ENCODE measurements at places on chromosomes 7 and 10. TPM values are rescaled to one million over a fixed set of nuclear protein-coding genes. Genes with fewer than 3 reads are reported as not detected.

AS3MT gene
- 0.46 TPM for total RNA-seq

OIT3 gene
- total RNA-seq = not detected

NPTX2 gene
- total RNA-seq = not detected

STRIP2 gene
- total RNA-seq = 0.35 TPM

ATG9B gene
- total RNA-seq = 2.3 TPM

GRCh38 chr7:100582650-100583049 is 3.3 kb downstream of the LRCH4 start:
- H3K4me3 ChIP-seq = peak overlapping the region; percentile 93
- H3K27me3 ChIP-seq = no peaks in the 10 kb centered on the region
- H3K36me3 ChIP-seq = peaks cover 15% of the 10 kb centered on the region
- H3K27ac ChIP-seq = peak overlapping the region; percentile 96
- H3K4me1 ChIP-seq = peaks cover 38% of the 10 kb centered on the region

DNA sequence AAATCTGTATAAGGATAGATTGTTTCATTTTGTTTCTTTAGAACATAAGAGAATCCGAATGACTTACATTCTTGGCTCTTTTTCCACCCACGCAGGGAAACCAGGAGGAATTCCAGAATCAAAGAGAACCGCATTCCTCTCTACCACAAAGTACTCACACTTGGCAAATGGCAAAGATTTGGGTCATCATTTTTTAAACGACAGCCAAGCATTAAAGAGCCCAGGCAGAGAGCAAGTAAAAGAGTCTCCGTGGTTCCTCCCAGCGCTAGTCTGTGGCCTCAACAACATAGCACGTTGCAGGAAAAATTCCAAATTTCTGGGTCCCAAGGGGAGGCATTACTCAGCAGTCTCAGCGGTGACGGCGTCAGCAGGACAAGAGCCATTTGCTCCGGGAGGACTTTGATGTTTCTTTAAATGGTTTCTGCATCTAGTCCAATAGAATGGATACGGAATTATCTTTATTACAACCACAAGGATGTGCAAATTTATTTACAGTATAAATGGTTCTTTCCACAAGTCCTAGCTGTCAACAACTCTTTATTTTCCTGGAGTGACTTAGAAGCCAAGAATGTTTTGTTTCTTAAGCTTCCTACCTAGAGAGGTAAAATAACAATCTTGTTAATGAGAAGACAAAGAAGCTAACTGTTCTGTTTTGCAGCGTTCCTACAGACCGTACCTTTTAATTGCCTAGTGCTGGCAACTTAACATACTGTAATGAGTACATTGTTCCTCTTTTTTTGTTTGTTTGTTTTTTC is 232.5 kb downstream of the SKIDA1 start:
- DNase-seq = no peak
- H3K27ac ChIP-seq = no peak overlapping the region
- no peak overlapping the region for H3K4me3 ChIP-seq
- no peaks in the 10 kb centered on the region for H3K36me3 ChIP-seq

- H3K4me3 ChIP-seq = peak overlapping the region; percentile 84
- no peak for DNase-seq
- H3K27ac ChIP-seq = peak overlapping the region; percentile 81
- peaks cover 52% of the 10 kb centered on the region for H3K36me3 ChIP-seq
Measured at GRCh38 chr7:131105294-131105798, 222.3 kb upstream of the MKLN1 start.

GRCh38 chr7:133275446-133276095 is 22.7 kb downstream of the EXOC4 start:
- DNase-seq = no peak
- no peak overlapping the region for H3K27ac ChIP-seq
- no peaks in the 10 kb centered on the region for H3K4me1 ChIP-seq
- peaks cover 45% of the 10 kb centered on the region for H3K36me3 ChIP-seq
- no peak overlapping the region for H3K4me3 ChIP-seq
- H3K27me3 ChIP-seq = no peaks in the 10 kb centered on the region

GRCh38 chr7:149469806-149470205 is 8.9 kb upstream of the ZNF777 start:
- no peaks in the 10 kb centered on the region for H3K4me1 ChIP-seq
- peaks cover 37% of the 10 kb centered on the region for H3K36me3 ChIP-seq
- peaks cover 2% of the 10 kb centered on the region for H3K27me3 ChIP-seq
- DNase-seq = no peak
- H3K27ac ChIP-seq = no peak overlapping the region
- no peak overlapping the region for H3K4me3 ChIP-seq

GRCh38 chr7:24731313-24731712 is 26.0 kb downstream of the GSDME start:
- DNase-seq = no peak
- H3K4me1 ChIP-seq = peaks cover 19% of the 10 kb centered on the region
- H3K27me3 ChIP-seq = peaks cover 6% of the 10 kb centered on the region

GRCh38 chr7:52017802-52018679 is 701.4 kb upstream of the COBL start:
- H3K27me3 ChIP-seq = no peaks in the 10 kb centered on the region
- no peaks in the 10 kb centered on the region for H3K4me1 ChIP-seq
- no peak overlapping the region for H3K4me3 ChIP-seq
- no peaks in the 10 kb centered on the region for H3K36me3 ChIP-seq
- DNase-seq = no peak
- no peak overlapping the region for H3K27ac ChIP-seq

- H3K36me3 ChIP-seq = no peaks in the 10 kb centered on the region
- H3K27me3 ChIP-seq = peaks cover 11% of the 10 kb centered on the region
- H3K4me1 ChIP-seq = peaks cover 2% of the 10 kb centered on the region
- no peak overlapping the region for H3K27ac ChIP-seq
Measured at GRCh38 chr7:149794661-149795060, 21.3 kb upstream of the ZNF467 start.

- no peaks in the 10 kb centered on the region for H3K36me3 ChIP-seq
- H3K4me1 ChIP-seq = no peaks in the 10 kb centered on the region
- no peak overlapping the region for H3K27ac ChIP-seq
- DNase-seq = no peak
- no peak overlapping the region for H3K4me3 ChIP-seq
- no peaks in the 10 kb centered on the region for H3K27me3 ChIP-seq
Measured at GRCh38 chr7:71477441-71477840, 345.5 kb downstream of the GALNT17 start.

GRCh38 chr10:127408733-127409132 is 140.4 kb upstream of the NPS start:
- H3K4me1 ChIP-seq = no peaks in the 10 kb centered on the region
- DNase-seq = no peak
- no peak overlapping the region for H3K4me3 ChIP-seq
- no peaks in the 10 kb centered on the region for H3K36me3 ChIP-seq
- H3K27me3 ChIP-seq = no peaks in the 10 kb centered on the region

- no peak overlapping the region for H3K27ac ChIP-seq
- H3K36me3 ChIP-seq = no peaks in the 10 kb centered on the region
- no peaks in the 10 kb centered on the region for H3K27me3 ChIP-seq
- H3K4me3 ChIP-seq = no peak overlapping the region
Measured at GRCh38 chr7:77217474-77218185, 18.0 kb upstream of the FGL2 start.

DNA sequence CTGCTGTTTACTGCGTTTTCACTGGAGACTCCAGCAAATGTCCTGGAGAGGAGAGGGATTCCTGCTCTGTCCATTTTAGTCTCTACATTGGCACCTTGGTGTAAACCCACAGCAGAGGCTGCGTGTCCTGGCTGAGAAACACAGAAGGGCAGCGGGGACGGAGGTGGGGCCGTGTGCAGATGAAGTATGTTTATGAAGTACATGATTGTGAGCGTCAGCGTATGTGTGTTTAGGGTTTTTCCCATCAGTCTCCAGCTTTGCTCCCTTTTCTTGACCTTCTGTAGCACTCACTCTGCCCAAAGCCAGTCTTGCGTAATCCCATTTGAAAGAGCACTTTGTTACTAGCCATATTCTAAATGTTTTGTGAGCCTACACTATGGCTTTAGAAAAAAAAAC is 750.7 kb upstream of the SORCS1 start:
- no peaks in the 10 kb centered on the region for H3K36me3 ChIP-seq
- DNase-seq = no peak
- H3K4me1 ChIP-seq = no peaks in the 10 kb centered on the region
- H3K27ac ChIP-seq = no peak overlapping the region
- no peak overlapping the region for H3K4me3 ChIP-seq
- H3K27me3 ChIP-seq = peaks cover 14% of the 10 kb centered on the region

DNA sequence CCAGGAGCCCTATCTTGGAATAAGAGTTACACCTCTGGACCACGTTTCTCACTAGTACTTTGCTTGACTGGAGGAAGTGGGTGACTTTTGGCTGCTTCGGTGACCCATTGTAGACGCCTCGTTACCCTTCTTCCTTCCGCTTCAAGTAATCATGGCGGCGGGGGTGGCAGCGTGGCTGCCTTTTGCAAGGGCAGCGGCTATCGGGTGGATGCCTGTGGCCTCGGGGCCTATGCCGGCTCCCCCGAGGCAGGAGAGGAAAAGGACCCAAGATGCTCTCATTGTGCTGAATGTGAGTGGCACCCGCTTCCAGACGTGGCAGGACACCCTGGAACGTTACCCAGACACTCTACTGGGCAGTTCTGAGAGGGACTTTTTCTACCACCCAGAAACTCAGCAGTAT is 1.5 kb downstream of the KCND2 start:
- H3K4me1 ChIP-seq = peaks cover 12% of the 10 kb centered on the region
- H3K36me3 ChIP-seq = no peaks in the 10 kb centered on the region
- DNase-seq = no peak

- DNase-seq = no peak
- H3K36me3 ChIP-seq = no peaks in the 10 kb centered on the region
- H3K4me1 ChIP-seq = no peaks in the 10 kb centered on the region
Measured at GRCh38 chr7:135109562-135109961, 38.3 kb upstream of the TMEM140 start.

DNA sequence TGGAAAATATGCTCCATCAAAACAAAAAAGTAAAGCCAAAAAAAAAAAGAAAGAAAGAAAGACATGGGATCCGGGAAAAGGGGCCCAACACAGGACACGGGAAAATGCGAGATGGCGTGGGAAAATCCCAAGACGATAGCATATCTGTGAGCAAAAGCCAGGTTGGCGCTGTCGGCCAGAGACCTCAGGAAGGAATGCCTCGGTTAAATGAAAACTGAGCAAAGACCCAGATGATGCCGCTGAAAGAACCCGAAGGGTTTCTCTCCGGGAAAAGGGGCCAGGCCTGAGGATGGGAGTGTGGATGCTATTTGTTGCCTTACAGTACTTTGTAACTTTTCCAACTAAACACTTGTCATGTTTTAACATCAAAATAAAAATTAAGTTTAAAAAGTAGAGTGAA is 49.5 kb upstream of the PPP2R2D start:
- no peak for DNase-seq
- no peak overlapping the region for H3K27ac ChIP-seq
- H3K4me3 ChIP-seq = no peak overlapping the region
- no peaks in the 10 kb centered on the region for H3K36me3 ChIP-seq
- H3K27me3 ChIP-seq = no peaks in the 10 kb centered on the region

DNA sequence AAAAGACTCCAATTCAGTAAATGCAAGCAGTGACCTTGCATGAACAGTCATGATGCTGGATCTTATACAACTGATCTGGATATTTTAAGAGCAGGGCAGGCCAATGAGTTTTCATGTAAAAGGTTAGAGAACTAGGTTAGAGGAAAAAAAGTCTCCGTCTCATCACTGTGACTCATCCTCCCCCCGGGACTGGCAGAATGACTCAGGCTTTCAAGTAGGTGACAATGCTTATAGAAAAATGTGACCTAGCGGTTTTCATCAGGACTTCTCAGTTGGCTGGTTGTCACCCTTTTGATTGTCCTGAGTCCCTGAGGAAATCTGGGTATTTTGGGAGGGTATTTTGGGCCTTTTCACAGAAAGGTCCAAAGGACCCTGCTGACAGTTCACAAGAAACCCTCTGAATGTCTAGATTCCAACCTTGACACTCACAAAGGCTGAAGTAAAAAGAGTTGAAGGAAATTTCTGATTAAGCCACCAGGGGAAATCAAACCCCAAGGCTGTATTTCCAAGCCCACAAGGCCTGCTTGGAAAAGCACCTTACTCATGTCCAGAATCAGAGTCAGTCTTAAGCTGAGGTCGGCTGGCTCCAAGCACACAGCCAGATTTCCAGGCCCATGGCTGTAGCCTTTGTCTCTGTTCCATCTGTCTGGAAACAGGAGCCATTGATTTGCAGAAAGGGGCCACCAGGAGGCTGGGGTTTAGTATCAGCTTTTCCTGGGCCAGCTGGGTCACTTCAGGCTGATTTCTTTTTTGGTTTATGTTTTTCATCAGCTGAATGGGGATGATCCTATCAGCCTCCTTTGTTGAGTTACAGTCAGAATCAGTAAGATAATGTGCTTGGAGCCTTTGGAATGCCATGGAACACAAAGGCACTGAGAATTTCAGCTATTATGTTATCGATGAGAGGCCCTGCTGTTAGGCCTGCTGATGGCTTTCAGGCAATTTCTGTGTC is 226.4 kb upstream of the HABP2 start:
- H3K36me3 ChIP-seq = no peaks in the 10 kb centered on the region
- peaks cover 4% of the 10 kb centered on the region for H3K4me1 ChIP-seq
- no peak overlapping the region for H3K27ac ChIP-seq
- no peak overlapping the region for H3K4me3 ChIP-seq
- no peak for DNase-seq

DNA sequence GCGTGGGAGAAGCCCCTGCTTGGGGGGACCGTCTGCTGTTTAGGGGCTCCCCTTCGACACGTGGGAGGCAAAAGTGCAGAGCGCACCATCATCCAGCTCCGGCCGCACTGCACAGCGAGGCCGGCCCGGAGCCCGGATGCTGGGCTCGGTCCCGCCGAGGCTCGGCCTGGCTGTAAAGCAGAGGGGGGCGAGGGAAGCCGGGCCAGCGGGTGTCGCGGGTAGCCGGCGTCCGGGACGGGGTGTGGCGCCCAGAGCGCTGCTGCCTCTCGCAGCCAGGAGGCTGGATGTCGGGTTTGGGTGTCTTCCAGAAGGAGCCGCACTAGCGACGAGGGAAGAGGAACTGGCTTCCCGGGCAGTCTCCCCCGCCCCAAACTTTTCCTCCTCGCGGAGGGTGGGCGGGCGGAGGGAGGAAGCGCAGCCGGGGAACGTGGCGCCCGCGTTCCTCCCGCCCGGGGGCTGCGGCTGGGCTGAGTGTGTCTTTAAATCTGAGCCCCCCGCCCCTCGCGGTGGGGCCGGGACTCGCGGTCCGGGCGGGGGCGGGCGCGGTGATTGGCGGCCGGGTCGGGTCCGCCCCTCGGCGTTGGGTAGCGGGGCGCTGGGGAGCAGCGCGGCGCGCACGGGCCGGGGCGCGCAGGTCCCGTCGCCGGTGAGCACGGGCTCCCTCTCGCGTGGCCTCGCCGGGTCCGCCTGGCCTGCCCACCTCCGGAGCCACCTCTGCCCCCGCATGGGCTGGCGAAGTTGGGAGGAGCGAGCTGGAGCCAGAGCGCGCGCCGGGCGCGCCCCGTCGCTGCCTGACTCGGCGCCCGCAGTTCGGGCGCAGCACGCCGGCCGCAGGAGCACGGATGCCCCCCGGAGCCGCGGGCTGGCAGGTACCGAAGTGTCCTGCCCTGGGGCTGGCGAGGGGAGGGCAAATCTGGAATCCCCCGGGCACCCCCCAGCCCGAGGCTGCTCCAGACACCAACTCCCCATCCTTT is at the start of gene PALD1:
PALD1 (plus strand) TSS at position 577 of the 974 bp plus-strand sequence. CDS start 47,185 bp downstream, outside the sequence.
- no peaks in the 10 kb centered on the region for H3K36me3 ChIP-seq
- H3K4me1 ChIP-seq = peaks cover 51% of the 10 kb centered on the region
- peak within 1 kb of the TSS; percentile 81 for H3K4me3 ChIP-seq
- DNase-seq = peak; percentile 41
- H3K27ac ChIP-seq = peak within 1 kb of the TSS; percentile 68
